ENCODE measurements at places on chromosomes 5 and 9.

GRCh38 chr9:14349146-14349446, 35.2 kb upstream of the NFIB start:
- DNase-seq: no peak

DNA sequence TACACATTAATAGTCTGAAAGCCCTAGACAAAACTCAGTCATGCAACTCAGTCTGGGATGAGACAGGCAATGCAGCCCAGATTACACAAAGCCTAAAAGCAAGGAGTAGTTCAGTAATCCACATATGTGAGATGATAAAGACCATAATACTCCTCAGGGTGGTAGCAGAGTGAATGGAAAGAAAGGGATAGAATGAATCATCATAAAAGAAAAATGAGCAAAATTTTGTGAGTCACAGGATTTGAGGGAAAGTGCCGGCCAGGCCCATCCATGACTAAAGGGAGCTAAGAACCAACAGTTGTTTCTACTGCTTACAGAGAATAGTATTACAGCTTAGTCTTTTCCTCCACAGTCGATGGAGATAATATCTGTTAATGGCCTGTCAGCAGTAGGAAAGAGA, 90.0 kb upstream of the POU5F2 start:
- DNase-seq: no peak

DNA sequence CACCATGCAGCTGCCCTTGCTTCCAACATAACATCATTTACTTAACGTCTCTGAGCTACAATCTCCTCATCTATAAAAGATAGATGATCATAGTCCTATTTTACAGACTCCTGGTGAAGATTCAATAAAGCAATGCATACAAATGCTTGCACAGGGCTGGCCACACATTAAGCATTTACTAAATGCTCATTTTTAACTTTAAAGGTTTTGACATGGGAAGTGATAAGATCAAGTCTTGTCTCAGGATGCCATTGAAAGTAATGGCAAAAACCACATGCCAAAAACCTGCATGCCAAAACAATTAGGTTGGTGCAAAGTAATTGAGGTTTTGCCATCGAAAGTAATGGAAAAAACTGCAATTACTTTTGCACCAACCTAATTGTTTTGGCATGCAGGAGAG, 181.2 kb upstream of the ADRA1B start:
- no peak for DNase-seq

DNA sequence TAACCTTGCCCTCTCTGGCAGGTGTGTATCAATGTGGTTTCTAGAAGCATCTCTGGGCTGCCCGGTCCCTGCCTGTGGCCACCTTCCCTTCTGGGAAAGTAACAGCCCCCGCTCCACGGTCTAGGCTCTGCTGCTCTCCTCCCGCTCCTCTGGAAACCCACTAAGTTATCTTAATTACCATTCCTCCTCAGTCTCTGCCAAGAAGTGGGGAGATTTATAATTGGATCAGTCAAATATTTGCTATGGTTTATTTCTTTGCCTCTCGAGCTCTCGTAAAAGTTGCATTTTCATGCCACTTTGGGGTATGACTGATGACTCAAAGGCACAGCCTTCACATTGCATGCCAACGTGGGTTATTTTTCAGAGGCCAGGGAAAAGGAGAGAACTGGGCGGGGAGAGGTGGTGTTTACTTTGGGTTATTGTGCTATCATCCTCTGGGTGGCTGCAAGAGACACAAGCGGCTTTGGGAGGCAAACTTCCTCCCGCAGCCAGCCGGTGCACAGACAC, 205.3 kb upstream of the WWC1 start:
- no peak for DNase-seq

DNA sequence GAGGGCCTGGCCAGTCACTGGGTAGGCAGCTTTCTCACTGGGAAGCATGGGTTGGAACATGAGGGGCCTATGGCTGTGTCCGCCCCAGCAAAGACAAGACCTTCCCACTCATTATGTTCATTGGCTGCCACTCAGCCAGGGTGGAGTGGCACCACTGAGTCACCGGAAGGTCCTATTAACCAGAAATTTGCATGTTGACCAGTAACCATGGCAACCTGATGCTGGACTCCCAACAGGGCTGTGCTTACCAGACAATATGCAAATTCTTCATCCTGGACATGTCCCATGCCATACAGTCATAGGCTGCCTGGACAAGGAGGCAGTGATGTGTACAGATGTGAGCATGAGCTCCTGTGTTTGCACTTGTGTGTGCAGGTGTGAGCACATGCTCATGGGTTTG, 66.7 kb downstream of the PSD2 start:
- DNase-seq: no peak

DNA sequence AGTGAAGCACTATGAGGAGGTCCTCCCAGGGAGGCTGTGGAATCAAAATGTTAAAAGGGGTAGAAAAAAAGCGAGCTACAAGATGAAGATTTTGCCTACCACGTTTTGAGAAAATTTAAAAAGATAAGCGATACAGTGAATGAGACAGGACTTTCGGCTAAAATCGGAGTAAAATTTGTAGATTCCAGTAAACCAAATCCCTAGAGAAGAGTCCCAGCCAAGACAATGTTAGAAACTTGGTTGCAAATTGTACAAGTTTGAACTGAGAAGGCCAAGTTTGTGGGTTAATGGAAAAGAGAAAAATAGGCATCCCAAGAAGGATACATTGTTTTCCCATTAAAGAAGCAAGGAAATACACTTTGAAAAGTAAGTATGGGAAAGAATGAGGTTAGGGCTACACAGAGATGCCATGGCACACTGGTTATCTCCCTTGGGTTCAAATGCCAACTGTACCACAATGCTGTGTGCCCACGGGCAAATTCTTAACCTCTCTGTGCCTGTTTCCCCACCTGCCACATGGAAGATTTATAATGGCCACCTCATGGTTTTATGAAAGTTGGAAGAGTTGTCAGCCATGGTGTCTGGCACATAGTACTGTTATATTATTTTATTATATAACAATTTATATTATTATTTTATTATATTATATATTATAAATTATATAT, 16.2 kb upstream of the MGAT1 start:
- no peak for DNase-seq

GRCh38 chr9:22073349-22073748, 64.2 kb upstream of the CDKN2B start:
- DNase-seq: peak; percentile 15

Measured in activated CD4-positive, alpha-beta T cell treated with anti-CD3 and anti-CD28 coated beads, Interleukin-2, amount 50 U/mL, for 16 hours (primary cell).